Activated T-cell treated with anti-CD3 and anti-CD28 coated beads, Interleukin-2, amount 50 U/mL, for 4 hours (primary cell): ENCODE measurements at places on chromosomes 12 and 14.

GRCh38 chr14:63852271-63852816 is 460 bp upstream of the SYNE2 start:
- DNase-seq: no peak

DNA sequence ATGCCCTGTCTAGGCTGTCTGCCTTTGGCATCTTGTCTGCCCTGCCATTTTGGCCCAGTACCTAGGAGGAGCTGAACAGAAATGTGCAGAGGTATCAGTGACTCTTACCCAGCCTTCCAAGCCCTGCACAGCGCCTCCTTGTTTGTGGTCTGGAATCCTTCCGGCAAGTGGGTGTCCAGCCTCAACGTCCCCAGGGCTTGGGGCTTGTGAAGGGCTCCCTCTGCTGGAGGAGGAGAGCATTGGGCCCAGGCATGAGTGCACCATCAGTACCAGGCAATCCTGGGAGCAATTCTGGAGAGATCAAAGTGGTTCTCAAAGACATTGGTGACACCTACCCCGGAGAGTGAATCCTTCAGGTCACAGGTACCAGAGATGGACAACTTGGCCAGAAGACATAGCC is 2.4 kb upstream of the TCL1B start:
- no peak for DNase-seq

DNA sequence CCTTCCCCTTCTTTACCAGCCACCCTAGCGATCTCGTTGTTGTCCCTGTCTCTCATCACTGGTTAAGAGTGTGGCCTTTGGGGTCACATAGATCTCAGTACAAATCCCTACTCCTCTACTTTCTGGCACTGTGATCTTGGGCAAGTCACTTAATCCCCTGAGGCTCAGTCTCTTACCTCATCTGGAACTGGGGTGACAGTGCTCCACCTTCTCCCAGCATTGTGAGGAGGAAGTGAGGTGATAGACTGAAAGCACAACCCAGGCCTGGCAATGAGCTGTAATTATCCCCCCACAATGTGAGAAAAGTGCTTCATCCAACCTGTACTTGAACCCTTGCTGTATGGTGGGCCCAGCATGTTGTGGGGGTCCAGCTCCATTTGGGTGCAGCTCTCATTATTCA is 48.0 kb downstream of the IRAK3 start:
- DNase-seq: no peak

DNA sequence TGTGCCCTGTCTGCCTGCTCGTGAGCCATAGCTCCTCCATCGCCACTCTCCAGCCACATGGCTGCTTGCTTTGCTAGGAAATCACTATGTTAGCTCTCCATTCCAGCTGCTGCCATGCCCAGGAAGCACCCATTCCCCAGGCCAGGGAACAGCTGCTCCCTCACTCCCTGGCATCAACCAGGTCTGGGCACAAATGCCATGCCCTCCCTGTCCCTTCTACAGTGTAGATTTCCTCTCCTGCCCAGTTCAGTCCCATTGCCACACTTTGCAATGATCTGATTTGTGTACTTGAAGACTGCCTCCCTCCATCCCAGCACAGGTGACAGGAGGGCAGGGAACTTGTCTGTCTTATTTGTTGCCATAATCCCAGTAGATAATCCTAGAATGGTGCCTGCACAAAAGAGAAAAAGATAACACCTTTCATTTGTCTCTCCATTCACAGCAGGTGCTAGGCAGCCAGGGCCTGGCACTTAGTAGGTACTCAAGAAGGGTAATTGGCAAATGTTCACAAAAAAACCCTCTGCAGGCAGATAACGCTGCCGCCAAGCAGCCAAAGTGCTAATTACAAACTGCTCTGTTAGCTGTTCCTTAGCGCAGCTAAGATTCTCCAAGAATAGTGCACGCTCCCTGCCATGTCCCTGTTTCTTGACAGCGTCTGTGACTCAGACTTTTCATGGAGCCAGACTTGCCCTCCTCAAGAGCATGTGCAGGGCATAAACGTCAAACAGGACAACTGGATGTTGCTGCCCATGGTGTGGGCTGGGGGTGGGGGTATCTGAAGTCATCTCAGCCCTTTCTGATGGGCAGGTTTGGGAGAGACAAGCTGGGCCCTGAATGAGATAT is 69.1 kb downstream of the ARL6IP4 start:
- no peak for DNase-seq

DNA sequence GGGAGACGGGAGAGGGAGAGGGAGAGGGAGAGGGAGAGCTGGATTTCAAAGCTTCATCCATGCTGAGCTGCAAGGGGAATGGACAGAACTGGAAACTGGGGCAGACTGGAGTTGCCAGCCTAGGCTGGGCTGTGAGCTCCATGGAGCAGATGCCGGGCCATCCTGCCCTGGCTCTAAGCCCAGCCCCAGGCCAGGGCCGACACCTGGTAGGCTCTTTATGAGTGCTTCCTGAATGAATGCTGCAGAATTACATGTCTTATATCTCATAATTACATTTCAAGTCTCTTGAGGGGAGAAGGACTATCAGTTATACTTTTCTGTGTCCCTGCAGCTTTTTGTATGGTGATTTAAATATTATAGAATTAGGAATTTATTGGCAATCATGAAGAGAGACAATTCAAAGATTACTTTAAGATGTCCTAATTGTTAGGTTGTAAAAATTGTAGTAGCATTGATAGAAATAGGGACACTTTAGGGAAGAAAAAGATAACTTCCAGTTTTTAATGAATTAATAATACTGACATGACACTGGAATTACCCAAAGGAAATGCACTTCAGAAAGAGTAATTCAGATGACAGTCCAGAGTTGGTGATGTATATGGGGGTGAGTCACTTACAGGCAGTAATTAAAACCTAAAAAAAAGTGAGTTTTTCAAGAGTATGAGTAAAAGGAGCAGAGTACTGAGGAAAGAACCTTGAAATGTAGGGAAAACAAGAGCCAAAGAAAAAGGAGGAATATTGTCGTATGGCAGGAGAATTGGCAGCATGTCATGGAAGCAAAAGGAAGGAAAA is 29.0 kb downstream of the SCYL2 start:
- DNase-seq: no peak

DNA sequence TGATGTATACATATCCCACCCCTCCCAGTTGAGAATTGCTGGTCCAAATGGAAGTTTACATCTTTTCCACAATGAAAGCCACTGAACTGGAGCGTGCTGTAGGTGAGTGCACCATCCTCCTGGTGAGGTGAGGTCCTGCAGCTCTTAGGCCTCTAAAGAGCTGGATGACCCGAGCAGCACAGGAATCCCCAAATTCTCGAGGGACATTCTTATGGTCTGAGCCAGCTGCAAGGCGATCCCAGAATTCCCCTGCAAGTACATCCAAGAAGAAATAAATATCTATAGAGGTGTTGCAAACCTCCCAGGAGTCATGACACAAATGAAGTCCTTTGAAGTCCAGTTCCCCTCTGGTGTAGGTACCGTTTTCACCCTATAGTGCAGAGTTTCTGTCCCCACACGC is 24.0 kb downstream of the TMEM132C start:
- no peak for DNase-seq

GRCh38 chr12:97363693-97364092 is 98.9 kb upstream of the RMST start:
- DNase-seq: no peak

- DNase-seq: no peak
Measured at GRCh38 chr14:96735526-96735925, 61.7 kb upstream of the VRK1 start.

- DNase-seq: no peak
Measured at GRCh38 chr12:43981726-43982125, 145.8 kb downstream of the TMEM117 start.

DNA sequence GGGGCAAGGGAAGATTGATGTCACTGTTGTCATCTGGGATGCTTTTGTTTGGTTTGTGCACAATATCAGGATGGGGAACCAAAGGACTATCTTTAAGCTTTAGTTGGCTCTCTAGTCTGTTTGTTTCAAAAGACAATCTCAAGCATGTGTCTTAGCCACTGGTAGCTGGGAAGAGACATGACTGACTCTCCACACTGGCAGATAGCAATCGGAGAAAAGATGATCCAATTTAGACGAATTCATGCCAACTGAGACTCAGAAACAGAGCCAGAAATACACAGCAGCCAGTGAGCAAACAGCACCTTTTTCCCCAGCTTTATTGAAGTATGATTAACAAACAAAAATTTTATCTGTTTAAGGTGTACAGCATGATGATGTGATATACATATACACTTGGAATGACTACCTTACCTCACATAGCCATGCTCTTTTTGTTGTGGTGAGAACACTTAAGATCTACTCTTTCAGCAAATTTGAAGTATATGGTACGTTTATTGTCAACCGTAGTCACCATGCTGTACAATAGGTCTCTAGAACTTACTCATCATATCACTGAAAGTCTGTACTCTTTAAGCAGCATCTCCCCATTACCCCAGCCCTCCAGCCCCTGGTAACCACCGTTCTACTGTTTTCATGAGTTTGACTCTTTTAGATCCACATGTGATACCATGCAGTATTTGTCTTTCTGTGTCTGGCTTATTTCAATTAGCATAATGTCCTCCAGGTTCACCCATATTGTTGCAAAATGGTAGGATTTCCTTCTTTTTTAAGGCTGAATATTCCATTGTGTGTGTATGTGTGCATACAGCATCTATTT is 50.6 kb downstream of the DUSP16 start:
- no peak for DNase-seq

DNA sequence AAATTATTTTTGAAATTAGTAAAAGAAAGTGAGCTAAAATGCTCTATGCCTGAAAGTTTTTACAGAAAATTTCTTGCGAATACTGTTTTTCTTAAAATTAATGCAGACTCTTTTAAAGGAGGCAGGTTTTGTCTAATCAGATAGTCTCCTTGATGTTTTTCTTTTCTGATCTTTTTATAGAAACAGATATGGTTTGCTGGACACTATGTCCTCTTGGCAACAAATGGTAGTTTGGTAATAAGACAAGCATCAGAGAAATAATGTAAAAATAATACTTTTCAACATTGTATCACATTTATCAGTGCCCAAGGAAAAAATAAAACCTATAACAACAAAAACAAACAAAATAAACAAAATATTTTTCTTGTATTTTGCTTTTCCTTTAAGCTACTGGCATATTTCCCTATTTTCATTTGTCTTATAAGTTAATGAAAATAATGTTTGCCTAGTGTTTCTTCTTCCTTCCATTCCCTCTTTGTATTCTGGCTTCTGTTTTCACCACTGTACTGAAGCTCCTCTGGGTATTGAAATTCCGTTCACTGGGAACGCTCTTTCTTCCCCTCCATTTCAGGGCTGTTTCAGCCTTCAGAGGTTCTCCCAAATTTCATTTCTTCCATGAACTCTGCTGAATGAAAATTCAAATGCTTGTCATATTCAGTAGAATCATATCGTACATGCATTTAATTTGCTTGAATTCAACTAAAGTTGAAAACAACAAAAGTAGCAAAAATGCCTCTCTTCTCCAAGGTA is 115.3 kb downstream of the TRMT5 start:
- DNase-seq: no peak

DNA sequence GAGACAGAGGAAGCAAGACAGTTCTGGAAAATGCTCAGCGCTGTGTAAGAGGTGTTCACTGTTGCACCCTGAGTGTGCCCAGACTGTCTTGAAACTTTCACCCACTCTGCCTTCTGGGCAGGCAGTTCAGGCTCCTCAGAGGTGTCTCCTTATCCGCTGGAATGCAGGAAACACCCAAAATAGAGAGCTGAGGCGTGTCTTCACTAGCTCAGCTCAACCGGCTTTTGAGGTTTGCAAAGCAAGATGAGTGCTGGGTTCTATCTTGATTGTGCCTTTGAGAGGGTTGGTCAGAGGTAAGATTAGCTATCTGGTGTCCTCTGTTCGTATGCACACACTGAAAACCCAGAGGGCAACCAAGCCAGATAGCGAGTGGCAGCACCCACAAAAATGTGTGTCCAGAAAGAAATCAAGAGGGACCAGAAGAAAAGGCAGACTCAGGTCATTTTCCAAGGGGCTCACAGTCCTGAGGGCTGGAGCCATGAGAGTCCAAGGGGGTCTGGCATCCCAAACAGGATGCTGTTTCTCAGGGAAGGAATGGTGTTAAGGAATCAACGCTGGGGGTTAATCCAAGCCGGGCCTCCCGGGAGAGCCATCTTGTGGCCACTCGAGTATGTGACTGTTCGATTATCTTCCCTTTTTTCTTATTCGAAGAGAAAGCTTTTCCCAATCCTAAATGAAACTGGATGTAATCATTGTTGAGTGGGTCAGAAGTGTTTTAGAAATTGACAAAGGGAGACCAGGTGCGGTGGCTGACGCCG is 47.1 kb downstream of the TBX3 start:
- DNase-seq: no peak

DNA sequence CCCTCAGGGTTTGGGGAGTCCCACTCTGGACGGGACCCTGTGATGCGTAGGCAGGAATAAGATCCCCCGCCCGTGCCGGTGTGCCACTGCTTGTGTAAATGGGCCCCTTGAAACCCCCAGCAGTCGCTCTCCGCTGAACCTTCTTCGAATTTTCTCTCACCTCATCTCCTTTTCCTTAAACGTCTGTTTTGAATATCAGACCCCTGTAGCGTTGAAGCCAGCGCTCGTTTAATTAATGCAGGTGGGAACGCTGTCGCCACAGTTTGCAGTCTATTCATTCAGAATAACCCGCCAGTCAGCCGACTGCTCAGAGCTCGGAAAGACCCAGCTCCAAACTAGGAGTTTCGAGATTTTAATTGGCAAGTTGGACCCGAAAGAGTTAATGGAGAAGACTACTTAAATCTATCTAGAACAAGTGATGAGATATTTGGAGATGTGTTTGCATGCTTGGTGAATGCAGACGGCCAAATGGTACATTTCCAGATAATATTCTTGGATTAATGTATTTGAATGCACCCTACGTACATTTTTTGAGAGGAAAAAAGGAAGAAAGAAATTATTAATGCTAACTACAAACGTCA is 739 bp upstream of the PPP2R5E start:
- DNase-seq: no peak

- no peak for DNase-seq
Measured at GRCh38 chr14:56422221-56422620, 157.4 kb upstream of the TMEM260 start.

GRCh38 chr14:91470216-91470615 is 39.9 kb downstream of the PPP4R3A start:
- DNase-seq: no peak

GRCh38 chr12:6667559-6668210 is 4.8 kb upstream of the ING4 start:
- no peak for DNase-seq

DNA sequence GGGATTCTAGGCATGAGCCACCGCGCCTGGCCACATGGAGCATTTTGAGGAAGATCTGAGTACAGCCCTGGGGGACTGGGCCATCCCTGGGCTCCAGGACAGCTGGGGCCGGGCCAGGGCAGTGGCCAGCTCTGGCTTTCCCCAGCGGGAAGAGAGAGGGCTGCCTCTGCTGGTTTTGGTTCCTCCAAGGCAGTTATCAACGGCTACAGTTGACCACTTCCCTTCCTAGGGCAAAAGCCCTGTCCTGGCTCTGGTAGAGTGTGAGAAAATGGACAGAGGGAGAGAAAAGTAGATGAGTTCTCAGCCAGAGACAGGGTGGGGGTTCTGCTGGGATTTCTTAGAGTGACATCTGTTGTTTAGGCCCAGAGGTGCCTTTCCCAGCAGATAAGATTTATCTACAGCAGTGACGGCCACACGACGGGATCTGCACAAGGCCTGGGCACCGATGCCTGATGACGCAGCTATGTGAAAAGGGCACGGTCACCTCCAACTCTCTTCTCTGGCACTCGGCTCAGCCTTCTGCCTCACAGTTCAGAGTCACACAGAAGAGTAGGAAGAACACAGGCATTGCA is 5.5 kb upstream of the HVCN1 start:
- no peak for DNase-seq

GRCh38 chr14:59464486-59465315 is 479 bp downstream of the GPR135 start:
- peak; percentile 34 for DNase-seq

- DNase-seq: no peak
Measured at GRCh38 chr12:33536431-33536830, 96.8 kb upstream of the SYT10 start.

GRCh38 chr12:131862600-131862993 is 31.8 kb upstream of the ULK1 start:
- no peak for DNase-seq
